NCI-H1417 (cell line): ENCODE measurements at places on chromosomes 1 and 21.

DNA sequence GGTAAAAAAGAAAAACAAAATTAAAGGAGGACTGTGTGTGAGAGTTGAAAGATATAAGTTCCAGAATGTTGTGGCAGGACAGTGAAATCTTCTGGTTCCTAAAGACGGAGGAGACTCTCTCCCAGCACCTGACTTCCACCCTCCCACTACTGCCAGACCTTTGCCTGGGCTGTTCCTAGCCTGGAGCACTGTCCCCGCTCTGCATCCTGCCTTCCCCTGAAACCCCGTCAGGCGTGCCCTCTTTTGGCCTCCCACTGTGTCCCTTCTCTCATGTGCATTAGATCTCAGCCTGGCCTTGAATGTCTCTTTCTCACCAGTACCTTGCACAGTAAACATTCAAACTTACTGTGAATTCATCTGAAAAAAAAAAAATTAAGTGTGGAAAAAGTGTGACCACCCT, 74.1 kb downstream of the VPS26C start:
- DNase-seq = no peak

- DNase-seq = no peak
Observed at GRCh38 chr21:42079939-42080787, 9.0 kb downstream of the UMODL1 start.

GRCh38 chr1:198929961-198930599, 291.2 kb downstream of the PTPRC start:
- DNase-seq = no peak

DNA sequence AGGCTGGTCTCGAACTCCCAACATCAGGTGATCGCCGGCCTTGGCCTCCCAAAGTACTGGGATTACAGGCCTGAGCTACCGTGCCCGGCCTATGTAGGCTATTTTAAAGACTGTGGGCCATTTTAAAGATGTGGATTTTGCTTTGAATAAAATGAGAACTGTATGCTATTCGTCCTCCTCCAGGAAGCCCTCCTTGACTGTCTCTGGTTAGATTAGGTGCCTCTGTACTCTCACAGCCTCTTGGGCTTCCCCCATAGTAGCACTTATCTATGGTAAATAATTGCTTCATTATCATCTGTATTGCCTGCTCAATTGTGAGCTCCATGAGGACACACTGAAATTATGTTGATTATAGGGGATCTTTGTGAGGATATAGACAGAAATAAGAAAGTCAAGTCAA, 20.5 kb upstream of the ERI3 start:
- no peak for DNase-seq

DNA sequence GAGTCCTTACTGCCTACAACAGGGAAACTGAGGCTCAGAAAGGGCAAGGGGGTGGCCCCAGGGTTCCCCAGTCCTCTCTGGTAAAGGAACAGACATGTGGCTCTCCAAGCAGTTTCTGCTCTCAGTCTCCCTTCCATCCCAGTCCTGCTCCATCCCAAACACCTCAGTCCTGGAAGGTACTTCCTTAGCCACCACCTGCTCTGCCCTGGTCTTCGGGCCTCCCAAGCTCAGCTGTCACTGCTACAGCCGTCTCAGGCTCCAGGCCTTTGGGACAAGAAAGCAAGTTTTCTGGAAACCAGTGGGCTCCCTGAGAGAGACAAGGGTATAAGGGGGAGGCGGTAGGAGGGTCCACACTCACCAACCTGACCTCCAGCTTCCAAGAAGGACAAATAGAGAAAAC, 23.1 kb upstream of the ADGRB2 start:
- DNase-seq = no peak

DNA sequence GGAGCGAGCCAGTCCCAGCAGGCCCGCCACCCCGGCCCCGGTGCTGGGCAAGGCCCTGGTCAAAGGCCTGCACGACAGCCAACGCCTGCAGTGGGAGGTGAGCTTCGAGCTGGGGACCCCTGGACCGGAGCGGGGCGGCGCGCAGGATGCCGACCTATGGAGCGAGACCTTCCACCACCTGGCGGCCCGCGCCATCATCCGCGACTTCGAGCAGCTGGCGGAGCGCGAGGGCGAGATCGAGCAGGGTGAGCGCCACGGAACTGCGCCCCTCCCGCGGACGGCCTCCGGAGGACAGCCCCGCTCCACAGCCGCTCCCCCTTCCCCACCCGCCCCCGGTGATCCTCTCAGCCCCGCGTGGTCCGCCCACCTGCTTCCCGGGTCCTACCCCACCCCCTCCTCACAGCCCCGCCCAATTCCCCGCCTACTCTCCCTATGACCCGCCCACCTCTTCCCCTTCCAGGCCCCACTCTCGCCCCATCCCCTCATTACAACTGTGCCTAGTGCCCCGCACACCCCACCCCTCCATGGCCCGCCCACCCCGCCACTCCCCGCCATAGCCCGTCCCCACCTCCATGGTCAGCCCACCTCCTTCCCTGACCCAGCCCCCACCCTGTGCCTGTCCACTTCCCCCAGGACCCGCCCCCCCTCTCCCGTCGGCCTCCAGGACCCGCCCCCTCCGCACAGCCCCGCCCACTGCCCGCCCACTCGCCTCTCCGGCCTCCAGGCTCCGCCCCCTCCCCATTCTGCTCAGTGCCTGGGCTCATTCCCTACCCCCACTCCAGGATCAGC, 52.7 kb downstream of the VWA5B1 start:
- DNase-seq = no peak
